ENCODE measurements at places on chromosomes 2 and 18. TPM values are rescaled to one million over a fixed set of nuclear protein-coding genes. Genes with fewer than 3 reads are reported as not detected.

DNA sequence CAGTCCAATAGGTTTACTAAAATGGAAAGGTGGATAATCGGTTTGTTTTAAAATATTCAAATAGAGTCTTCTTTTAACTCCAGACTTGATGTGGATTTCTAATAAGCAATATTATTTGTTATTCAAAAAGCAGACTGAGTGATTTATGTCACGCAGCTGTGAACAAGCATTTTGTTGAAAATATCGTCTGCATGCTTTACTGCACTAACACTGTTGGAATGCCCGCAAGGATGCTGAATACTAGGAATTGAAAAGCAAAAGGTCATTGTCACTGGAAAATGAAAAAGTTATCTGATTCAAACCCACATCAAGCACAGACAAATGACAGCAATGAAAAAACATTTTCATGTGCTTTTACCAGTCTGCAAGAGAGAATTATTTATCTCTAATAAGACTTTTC is 31.1 kb downstream of the CHN1 start:
- no peak for DNase-seq

- no peak for DNase-seq
Observed at GRCh38 chr18:8752329-8752728, 47.0 kb downstream of the MTCL1 start.

- no peak for DNase-seq
Observed at GRCh38 chr2:158690823-158691222, 104.3 kb upstream of the DAPL1 start.

- no peak for DNase-seq
Observed at GRCh38 chr18:49691177-49691608, 122.1 kb downstream of the ACAA2 start.

Gene CRYBA2
- not detected for total RNA-seq

GRCh38 chr2:181943411-181944124 is 42.1 kb upstream of the PPP1R1C start:
- no peak for DNase-seq

DNA sequence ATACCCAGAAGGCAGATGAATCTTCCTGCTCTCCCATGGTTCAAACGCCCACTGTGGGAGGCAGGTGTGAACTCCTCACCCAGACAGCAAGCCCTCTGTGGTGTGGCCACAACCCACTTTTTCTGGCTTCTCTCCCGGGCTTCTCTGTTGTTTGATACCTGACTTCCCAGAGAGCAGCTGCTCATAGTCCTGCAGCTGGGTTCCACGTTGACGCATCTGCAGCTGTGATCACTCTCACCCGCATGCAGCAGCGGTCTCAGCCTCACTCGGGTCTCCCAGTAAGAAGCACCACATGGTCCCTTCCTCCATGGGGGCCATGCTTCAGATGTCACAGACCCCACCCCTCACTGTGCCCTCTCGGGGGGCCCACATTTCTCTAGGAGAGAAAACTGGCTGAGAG is 3.5 kb downstream of the ASPRV1 start:
- no peak for DNase-seq

GRCh38 chr18:43180814-43181213 is 65.3 kb upstream of the RIT2 start:
- DNase-seq = no peak

Gene CNPPD1
- total RNA-seq = 66.2 TPM

DNA sequence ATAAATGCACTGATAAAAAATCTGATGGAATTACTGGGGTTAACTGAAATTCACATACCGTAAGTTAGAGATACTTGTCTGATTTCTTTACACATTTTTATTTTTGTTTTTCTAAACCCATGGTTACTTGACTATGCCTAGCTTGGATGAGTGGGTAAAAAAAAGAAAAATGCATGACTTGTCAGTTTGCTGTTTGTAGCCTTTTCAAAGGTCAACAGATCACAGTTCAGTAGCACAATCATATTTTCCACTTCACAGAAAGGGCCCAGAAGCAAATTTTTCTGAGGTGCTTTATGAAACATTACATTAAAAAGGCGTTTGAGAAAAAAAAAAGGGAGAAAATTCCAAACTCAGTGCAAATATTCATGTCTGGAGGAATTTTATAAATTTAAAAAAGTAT is 16.4 kb downstream of the SLC16A14 start:
- DNase-seq = no peak

DNA sequence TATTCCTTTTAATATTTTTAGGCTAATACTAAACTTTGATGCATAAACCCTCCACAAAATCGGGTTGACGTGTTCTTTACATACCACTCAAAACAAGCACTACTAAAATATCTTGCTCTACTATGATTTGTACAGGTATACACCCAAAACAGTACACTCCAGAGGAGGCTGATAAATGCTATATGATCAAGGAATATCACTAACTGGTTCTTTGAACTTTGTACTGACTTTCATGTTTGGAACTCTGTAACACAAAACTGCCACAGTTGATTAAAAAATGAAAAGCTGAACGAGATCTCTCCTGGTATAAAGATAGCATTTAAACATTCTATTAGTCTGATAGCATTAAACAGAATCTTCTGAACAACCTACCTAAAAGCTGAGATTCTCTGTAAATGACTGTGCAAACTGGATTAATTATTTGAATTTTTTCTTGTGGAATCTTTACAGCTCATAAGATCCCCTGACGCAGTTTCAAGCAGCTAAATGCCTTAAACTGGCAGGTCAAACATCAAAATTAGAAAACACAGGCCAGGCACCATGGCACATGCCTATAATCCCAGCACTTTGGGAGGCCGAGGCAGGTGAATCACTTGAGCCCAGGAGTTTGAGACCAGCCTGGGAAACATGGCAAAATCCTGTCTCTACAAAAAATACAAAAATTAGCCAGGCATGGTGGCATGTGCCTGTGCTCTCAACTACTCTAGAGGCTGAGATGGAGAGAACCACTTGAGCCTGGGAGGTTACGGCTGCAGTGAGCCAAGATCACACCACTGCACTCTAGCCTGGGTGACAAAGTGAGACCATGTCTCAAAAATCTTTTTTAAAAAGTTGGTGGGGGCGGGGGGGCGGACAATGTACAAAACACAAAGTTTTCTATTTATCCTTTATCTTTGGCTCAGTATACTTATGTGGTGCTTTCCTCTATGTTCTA is 150.6 kb downstream of the EXOC6B start:
- DNase-seq = no peak

Gene TTC27
- 40.9 TPM for total RNA-seq

GRCh38 chr2:46001741-46002506 is 295.3 kb upstream of the EPAS1 start:
- DNase-seq = no peak

DNA sequence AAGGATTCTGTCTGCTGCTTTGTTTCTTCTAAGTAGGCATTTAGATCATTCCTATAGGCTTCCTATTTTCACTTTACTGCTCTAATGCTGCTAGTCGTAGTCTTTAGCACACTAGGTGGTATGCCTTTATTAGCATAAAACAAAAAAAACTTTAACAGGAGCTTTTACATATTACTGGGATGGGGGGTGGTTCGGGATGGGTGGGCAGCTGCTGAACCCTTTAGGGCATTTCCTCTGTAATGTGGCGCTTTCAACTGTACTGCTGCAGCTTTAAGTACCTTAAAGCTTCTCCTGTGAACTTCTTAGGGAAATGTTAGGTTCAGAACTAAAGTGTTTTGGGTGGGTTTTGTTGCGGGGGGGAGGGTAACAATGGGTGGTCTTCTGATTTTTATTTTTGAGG is 41.3 kb downstream of the ACTR2 start:
- no peak for DNase-seq

GRCh38 chr18:42893977-42894376 is 221.5 kb downstream of the RIT2 start:
- no peak for DNase-seq

Gene LGALSL
- 0.98 TPM for total RNA-seq

DNA sequence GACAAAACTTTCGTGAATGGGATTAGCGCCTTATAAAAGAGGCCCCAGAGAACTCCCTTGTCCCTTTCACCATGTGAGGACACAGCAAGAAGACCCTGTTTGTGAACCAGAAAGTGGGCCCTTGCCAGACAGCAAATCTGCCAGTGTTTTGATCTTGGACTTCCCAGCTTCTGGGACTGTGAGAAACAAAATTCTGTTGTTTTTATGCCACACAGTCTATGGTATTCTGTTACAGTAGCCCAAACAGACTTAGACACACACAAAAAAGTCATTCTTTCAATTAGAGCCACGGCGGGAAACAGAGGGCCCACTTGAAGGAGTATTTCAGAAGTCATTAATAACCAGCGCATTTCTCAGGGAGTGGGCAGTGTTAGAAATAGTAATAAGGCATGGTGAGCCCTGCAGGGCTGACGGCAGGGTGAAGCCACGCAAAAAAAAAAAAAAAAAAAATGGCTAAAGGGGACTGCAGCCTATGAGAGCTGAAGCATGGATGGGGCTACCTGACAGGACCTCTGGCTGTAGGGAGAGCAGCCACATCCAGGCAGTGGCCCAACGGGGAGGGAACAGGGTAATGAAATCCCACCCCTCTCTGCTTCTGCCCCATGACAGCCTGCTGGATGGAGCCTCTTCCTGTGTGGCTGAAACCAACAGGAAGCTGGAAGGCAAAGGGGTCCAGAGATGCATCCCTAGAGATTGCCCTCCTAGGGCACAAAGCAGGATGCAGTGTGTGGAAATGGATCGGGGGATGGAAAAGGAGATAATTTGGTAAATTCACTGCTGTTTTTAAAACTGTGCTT is 189.3 kb downstream of the KCNS3 start:
- DNase-seq = no peak

Gene IMMT
- total RNA-seq = 147 TPM

Gene SALL3
- total RNA-seq = not detected

GRCh38 chr2:1995987-1996386 is 251.7 kb upstream of the PXDN start:
- DNase-seq = no peak
